ENCODE measurements at places on chromosomes 2 and 18.

- no peak for DNase-seq
Measured at GRCh38 chr2:70855667-70856066, 20.1 kb upstream of the CD207 start.

GRCh38 chr2:46262248-46262938 lies 34.8 kb upstream of the EPAS1 start:
- DNase-seq, result no peak

DNA sequence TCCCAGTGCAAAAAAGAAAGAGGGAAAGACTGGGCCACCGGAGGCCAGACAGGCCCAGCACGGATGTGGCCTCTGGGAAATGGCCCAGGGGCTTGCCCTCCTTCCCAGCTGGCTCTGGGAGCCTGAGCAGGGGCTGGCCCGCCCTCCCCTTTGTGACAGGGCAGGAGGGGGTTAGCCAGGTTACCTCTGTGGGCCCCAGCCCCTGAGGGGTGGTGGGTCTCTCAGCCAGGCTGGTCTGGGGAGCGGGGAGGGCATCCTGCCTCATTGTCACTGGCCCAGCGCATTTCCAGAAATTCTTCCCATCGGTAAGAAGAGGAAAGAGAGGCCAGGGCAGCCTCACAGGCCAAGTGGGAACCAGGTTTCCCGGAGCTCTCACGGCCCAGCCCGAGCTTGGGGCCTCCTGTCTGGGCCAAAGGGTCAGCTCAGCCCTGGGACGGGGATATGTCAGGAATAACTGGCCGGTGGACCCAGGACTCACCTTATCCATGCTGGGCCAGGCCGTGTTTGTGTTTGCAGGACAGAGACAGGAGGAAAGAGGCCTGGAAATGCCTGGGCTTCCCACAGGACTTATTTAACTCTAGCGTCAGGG lies 182.2 kb downstream of the ZFP36L2 start:
- no peak for DNase-seq

DNA sequence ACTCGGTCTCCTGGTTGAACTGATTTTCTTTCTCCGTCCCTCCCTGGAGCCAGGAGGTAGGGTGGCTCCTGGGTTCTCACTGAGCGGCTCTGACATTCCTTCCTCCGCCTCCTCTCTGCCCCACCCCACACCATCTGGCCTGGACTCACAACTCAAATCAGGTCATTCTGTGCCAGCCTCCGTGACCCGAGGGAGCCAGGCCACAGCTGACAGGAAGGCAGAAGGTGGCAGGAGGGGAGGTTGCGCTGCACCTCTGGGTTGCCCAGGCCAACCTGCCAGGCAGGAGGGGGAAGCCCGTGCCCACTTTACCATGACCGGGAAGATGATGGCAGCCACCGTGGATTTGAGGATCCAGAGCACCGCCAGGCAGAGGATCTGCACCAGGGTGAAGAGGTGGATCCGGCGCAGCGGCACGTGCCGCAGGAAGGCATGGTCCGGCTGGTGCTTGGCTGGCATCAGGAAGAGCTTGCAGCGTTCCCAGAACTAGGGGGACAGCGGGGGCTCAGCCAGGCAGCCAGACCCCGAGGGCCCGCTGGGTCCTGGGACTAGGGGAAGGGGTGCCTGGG lies 28.3 kb downstream of the MTHFD2 start:
- DNase-seq, result no peak

- no peak for DNase-seq
Measured at GRCh38 chr2:207334624-207335371, 169.1 kb upstream of the KLF7 start.
